ENCODE measurements at places on chromosomes 1 and 21. TPM values are rescaled to one million over a fixed set of nuclear protein-coding genes. Genes with fewer than 3 reads are reported as not detected.

The LRRC53 gene
- not detected for total RNA-seq

The PGLYRP4 gene
- total RNA-seq = not detected

The GNG4 gene
- 2.3 TPM for total RNA-seq

The SPRR1B gene
- not detected for total RNA-seq

The TEX38 gene
- not detected for total RNA-seq

The ADAMTS5 gene
- 0.12 TPM for total RNA-seq

The CA6 gene
- 5.9 TPM for total RNA-seq

The FBLIM1 gene
- 0.27 TPM for total RNA-seq

The RNF186 gene
- not detected for total RNA-seq

The EFNA1 gene
- total RNA-seq = 4.0 TPM

DNA sequence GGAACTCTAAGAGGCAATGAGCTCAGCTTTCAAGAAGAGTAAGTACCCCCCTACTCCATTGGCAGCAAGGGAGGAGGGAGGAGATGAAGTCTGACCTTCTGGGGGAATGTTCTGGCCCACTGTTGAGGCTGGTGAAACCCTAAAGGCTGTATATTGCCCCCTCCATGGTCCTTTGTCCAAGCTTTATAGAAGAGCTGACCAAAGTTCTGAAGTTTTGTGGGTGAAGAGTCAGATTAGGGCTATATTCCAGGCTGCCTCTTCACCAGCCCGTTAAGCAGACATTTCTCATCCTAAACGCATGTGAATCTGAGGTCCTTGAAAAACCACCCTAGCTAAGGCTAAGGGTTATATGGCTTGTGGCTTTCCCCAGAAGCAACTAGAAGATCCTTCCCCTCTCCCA lies 1.4 kb downstream of the C1orf94 start:
- H3K36me3 ChIP-seq = no peaks in the 10 kb centered on the region
- H3K4me1 ChIP-seq = no peaks in the 10 kb centered on the region
- no peak overlapping the region for H3K27ac ChIP-seq
- H3K27me3 ChIP-seq = peaks cover 9% of the 10 kb centered on the region
- DNase-seq = no peak

GRCh38 chr1:103106426-103107341 lies 1.6 kb downstream of the COL11A1 start:
- no peaks in the 10 kb centered on the region for H3K36me3 ChIP-seq
- no peak for DNase-seq
- H3K4me3 ChIP-seq = no peak overlapping the region
- H3K27me3 ChIP-seq = no peaks in the 10 kb centered on the region

DNA sequence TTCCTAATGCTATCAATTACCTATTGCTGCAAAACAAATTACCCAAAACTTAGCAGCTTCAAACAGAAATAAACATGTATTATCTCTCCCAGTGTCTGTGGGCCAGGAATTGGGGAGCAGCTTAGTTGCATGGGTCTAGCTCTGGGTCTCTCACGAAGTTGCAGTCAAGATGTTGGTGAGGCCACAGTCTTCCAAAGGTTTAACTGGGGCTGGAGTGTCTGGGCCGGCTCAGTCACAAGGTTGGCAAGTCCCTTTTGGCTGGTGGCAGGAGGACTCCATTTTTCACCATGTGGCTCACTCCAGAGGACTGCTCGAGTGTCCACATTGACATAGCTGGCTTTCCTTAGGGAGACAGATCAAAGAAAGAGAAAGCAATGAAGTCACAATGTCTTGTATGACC lies 5.0 kb upstream of the LRP8 start:
- no peak for DNase-seq
- H3K36me3 ChIP-seq = no peaks in the 10 kb centered on the region
- H3K27me3 ChIP-seq = no peaks in the 10 kb centered on the region

DNA sequence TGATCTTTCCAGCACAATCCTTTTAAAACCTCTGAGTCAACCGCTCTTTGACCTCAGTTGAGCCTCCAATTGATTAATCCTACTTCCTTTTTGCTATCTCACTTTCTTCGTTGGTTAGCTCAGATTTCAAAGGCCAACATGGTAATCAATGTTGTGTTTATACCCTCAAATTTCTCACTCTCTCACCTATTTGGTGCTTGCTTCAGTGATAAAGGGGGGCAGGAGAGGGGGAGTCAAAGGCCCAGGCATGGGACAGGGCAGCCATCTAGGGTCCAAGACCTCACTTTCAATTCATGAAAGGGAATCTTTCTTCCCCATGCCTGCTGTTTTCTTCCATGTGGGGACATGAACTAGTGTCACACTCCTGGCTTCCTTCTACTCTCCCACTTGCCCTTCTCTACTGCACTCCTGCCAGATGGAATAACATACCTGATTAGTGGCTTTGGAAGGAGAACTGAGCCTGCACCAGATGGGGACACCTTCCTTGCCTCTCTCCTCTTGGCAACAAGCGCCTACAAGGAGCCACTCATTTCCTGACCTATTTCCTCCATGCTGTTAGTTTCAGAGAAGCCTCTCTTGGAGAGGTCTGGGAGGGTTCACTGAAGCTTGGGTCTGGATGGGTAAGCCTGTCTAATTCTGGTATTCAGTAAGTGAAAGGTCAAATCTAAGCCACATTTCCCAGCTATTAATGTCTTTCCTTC lies 73.3 kb upstream of the ARHGAP29 start:
- H3K4me1 ChIP-seq = no peaks in the 10 kb centered on the region
- H3K4me3 ChIP-seq = no peak overlapping the region
- no peak for DNase-seq
- no peaks in the 10 kb centered on the region for H3K36me3 ChIP-seq
- no peak overlapping the region for H3K27ac ChIP-seq
- H3K27me3 ChIP-seq = no peaks in the 10 kb centered on the region

- DNase-seq = no peak
- H3K36me3 ChIP-seq = peaks cover 12% of the 10 kb centered on the region
- H3K27me3 ChIP-seq = no peaks in the 10 kb centered on the region
Observed at GRCh38 chr1:89630048-89630447, 2.9 kb upstream of the LRRC8C start.

- no peaks in the 10 kb centered on the region for H3K36me3 ChIP-seq
- H3K27ac ChIP-seq = no peak overlapping the region
Observed at GRCh38 chr1:114043054-114043453, 63.8 kb downstream of the OLFML3 start.

DNA sequence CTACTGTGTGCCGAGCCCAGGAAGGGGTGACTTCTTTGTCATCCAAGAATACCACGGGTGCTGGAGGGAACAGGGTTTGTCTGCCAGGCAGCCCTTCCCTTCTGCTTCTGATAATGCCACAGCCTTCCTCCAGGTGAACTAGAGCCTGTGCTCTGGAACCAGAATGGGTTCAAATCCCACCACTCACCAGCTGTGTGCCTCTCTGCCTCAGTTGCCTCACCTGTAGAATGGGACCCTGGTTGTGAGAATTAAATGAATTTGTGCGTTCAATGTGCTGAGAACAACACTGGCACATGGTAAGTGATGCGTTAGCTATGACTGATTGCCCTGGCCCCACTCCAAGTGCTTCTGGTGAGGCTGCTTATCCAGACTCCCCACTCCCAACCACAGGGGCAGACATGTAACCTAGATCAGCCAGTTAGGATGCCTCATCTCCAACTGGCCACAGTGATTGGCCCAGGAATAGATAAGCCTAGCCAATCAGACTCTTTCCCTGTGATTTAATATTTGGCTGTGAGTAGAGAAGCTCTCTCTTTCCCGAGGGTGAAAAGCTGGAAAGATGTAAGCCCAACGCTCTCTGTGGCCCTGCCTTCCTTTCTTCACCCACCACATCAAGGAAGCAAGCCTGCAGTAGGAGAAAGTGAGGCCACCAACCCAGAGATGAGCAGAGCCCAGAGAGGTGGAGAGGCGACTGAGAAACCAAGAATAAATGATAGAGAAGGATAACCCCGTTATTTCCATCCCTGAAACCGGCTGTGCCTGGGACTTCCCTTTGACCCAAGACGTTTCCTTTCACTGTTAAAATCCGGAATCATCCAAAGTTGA lies 20.8 kb upstream of the LAPTM5 start:
- no peaks in the 10 kb centered on the region for H3K27me3 ChIP-seq
- peak overlapping the region; percentile 28 for H3K27ac ChIP-seq
- no peak overlapping the region for H3K4me3 ChIP-seq
- DNase-seq = no peak
- H3K36me3 ChIP-seq = no peaks in the 10 kb centered on the region

DNA sequence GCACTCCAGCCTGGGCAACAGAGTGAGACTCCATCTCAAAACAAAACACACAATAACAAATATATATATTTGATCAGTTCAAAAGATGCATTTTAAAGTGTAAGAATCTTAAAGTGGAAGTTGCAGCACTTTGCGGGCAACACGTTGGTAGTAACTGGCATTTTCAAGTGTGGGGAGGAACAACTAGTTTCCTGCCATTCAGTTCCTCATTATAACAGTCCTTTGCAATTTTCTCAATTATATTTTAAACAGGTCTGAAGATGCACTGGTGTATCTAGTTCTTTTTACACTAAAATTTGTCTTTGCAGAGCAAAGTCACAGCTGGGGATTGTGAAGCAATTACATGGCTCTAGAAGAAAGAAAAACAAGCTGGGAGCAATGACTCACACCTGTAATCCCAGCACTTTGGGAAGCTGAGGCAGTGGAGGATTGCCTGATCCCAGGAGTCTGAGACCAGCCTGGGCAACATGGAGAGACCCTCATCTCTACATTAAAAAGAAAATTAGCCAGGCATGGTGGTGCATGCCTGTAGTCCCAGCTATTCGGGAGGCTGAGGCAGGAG lies 25.3 kb downstream of the RRAGC start:
- H3K36me3 ChIP-seq = peaks cover 12% of the 10 kb centered on the region
- DNase-seq = no peak
- no peak overlapping the region for H3K4me3 ChIP-seq
- peaks cover 9% of the 10 kb centered on the region for H3K27me3 ChIP-seq
- H3K27ac ChIP-seq = no peak overlapping the region

DNA sequence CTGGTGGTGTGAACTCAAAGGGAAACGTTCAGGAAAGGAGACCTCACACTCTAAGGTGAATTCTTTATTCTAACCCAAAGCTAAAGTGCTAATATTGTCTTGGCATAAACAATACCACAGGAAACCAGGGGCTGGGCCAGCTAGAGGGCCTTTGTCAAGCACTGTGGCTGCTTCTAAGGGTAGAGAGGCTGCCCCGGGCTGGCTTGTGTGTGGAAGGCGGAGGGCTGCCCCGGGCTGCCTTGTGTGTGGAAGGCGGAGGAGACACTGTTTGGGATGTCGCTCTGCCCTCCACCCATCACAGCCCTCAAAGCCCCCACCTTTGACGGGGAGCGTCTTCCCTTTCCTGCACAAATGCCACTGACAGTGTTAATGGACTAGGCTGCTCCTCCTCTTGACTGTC lies 216.8 kb downstream of the TOMM20 start:
- H3K4me3 ChIP-seq = no peak overlapping the region
- no peaks in the 10 kb centered on the region for H3K36me3 ChIP-seq

DNA sequence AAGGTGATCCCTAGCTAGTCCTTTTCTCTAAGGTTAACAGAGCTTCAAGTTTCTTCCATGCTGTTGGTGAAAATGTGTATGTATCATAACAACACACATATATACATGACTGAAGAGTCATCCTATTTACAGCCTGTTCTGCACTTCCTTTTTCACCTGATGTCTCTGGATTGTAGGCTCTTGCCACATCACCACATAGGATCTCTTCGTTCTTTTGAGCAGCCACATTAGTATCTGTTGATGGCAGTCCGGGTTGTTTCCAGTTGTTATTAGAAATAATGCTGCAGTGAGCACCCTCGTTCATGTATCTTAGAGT lies 19.7 kb downstream of the MRPL37 start:
- no peak for DNase-seq
- H3K27me3 ChIP-seq = no peaks in the 10 kb centered on the region
- H3K27ac ChIP-seq = no peak overlapping the region
- H3K36me3 ChIP-seq = peaks cover 17% of the 10 kb centered on the region
- no peak overlapping the region for H3K4me3 ChIP-seq
- no peaks in the 10 kb centered on the region for H3K4me1 ChIP-seq

DNA sequence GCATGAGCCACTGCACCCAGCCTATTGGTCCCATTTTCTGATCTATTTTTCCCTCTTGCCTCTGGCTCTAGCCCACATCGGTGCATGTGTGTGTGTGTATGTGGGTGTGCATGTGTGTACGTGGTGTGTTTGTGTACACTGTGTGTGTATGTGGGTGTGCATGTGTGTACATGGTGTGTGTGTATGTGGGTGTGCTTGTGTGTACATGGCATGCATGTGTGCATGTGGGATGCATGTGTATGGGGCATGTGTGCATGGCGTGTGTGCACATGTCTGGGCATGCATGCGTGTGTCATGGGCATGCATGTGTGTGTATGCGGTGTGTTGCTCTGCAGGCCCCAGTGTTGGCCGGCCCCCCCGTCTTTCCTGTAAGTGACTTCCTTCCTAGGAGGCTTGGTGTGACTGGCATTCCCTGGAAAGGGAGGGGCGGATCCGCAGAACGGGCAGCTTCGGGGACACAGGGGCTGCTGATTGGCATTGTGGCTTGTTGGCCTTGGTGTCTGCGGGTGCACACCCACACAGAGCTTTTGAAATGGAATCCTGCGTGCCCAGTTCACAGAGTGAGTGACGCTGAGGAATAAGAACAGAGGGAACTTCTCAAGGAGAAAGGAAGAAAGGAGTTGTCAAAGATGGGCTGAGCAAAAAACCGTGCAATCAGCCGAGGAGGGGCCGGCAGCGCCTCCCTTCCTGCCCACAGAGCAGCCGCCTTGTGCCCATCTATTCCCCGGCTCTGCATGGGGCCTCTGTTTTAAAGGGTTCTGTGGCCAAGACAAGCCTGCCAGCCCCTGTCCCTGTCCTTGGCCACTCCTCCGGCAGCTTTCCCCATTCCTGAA lies 8.0 kb downstream of the PDXK start:
- H3K4me3 ChIP-seq = no peak overlapping the region
- H3K4me1 ChIP-seq = peaks cover 25% of the 10 kb centered on the region
- no peak for DNase-seq
- no peaks in the 10 kb centered on the region for H3K27me3 ChIP-seq
- peaks cover 5% of the 10 kb centered on the region for H3K36me3 ChIP-seq

DNA sequence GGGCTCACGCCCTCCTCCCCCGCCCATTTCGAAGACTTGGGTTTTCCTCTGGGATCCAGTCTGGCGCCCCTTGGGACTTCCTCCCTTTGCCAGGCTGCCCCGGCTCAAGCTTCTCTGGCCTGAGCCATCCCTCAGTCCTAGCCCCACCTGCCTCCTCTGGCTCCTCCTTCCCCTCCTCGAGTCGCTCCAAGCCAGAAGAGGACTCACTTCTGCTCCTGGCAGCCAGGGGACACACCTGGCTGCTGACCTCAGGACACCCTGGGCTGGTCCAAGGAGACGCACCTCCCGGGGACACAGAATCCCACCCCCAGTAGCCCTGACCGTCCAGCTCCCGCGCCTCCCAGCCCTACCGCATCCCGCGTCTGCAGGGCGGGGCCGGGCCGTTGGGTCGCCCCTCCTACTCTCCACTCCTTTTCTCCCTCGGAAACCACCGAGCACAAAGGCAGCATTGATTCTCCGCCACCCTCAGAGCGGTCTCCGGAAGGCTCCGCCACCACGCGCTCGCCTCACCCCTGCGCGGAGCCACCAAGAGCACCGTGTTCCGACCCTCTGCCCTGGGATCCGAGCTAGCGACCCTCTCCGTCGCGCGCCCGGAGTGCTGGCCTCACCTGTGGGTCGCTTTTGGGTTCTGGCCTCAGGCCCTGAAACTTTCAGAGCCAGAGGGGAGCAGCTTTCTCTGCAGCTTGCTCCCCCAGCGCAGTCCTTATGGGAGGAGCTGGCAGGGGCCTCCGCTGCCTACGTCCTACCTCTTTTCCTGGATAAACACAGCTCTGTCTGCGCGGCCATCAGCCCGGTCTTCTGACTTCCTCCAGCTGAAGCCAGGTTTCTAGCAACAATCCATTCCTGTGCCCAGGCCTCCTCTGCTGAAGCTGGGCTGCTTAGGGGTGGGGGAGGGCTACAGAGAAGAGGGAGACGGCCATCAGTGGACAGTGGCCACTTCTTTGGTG lies at the start of gene C2CD4D:
Gene C2CD4D (minus strand): TSS at position 364 of the 947 bp plus-strand sequence. CDS start 831 bp downstream, outside the sequence.
- H3K4me3 ChIP-seq = peak within 1 kb of the TSS; percentile 68
- H3K36me3 ChIP-seq = no peaks in the 10 kb centered on the region
- peak within 1 kb of the TSS; percentile 55 for H3K27ac ChIP-seq
- peaks cover 38% of the 10 kb centered on the region for H3K4me1 ChIP-seq
- peak; percentile 61 for DNase-seq

All from naive thymus-derived CD4-positive, alpha-beta T cell (primary cell).